ENCODE measurements at places on chromosomes 3 and 15.

GRCh38 chr3:148202386-148202785 lies 495.3 kb upstream of the AGTR1 start:
- no peak for DNase-seq

GRCh38 chr3:149717391-149718056 lies 34.8 kb downstream of the COMMD2 start:
- peak; percentile 16 for DNase-seq

- DNase-seq: no peak
Measured at GRCh38 chr3:40766396-40766795, 241.6 kb downstream of the ZNF621 start.

GRCh38 chr3:81908561-81908960 lies 147.1 kb upstream of the GBE1 start:
- DNase-seq: no peak

DNA sequence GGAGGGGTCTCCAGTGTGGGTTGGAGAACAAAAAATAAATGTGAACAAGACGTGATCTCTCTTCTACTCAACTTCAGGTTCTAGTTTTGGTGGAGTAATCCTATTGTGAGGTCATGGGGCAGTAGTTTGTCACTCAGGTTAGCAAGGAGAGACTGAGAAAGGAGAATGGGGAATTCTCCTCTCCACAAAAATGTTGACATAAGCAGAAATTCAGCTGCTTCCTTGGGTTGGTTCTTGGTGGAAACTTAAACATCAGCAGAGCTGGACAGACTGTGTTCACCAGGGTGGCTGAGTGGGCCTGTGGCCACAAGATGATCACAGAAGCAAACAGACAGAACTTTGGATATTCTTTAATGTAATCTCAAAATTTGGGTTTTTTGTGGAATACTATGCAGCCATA lies 78.7 kb downstream of the EPHB1 start:
- no peak for DNase-seq

- no peak for DNase-seq
Measured at GRCh38 chr3:171620825-171621434, 160.7 kb upstream of the TNIK start.

- DNase-seq: no peak
Measured at GRCh38 chr3:29291260-29291981, 10.6 kb downstream of the RBMS3 start.

GRCh38 chr3:45037720-45038455 lies 11.8 kb downstream of the CLEC3B start:
- peak; percentile 24 for DNase-seq

DNA sequence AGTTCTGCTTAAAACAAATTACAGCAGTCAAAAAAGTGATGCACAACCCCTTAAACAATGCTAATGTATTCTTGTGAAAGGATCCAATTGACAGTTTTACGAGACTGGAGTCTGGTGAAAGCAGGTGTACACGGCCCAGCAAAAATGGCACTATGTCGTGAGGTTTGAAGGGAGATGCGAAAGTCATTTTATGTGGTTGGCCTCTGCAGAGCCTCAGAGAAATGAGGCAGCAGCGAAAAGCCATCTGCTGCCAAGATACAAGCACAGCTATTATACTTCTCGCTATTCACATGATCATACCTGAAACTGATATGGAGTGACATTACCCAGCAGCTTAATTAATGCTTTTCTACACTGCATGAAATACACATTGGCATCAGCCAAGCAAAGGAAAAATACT lies 36.4 kb downstream of the MECOM start:
- peak; percentile 90 for DNase-seq

GRCh38 chr3:140530603-140531002 lies 147.3 kb upstream of the TRIM42 start:
- DNase-seq: no peak

DNA sequence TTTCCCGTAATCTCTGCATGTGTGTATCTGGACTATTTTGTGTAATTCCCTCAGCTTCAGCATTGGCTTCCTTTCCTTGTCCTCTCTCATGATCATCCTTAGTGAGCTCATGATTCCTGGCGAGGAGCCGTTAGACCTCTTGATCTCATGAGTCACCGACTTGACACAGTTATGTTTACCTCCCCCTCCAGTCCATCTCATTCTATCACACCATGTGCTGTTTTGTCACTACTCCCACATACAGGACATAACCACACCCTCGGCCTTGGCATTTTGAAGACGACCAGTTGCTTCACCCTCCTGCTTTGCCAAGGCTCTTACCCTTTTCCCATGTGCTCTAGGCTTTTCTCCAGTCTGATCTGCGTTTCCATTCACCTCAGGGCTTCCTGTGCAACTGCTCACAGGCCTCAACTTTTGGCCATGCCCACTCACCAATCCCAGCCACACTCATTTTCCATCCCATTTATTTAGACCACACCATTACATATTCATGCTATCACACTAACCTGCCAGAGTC lies 41.5 kb downstream of the CP start:
- DNase-seq: no peak

DNA sequence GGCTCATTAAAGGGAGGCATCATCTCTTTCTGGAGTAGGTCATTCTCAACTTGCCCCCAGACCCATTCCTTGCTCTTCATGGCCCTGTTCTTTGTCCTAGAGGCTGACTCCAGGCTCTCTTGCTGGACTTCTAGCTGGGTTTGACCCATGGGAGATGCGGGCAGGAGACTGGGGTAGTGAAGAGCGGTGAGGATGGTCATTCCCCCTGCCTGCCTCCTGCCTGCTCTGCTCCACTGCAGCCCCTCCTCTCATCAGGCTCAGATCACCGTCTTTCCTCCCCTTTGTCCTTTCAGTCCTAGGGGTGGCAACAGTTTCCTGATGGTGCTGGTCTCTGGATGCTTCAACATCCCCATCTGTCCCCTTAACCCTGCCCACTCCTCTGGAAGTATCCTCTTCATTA lies 170.9 kb downstream of the ABHD5 start:
- no peak for DNase-seq

DNA sequence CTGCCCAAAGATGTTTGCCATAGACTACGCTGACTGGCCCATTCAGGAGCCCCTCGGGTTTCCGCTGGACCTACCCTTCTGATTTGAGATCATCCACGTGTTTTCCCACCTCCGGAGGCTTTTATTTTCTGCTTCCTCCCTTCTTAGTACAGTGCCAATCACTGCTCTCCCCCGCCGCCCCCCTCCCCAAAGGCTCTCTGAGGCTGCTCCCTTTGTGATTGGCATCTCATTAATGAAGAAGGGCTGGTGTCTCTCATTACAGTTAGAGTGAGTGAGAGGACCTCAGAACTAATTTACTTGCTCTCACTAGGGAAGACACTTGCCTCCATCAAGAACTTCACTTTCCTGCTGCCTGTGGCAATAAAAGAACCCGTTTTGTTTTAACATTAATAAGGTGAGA lies 284.7 kb upstream of the ICE2 start:
- DNase-seq: no peak

DNA sequence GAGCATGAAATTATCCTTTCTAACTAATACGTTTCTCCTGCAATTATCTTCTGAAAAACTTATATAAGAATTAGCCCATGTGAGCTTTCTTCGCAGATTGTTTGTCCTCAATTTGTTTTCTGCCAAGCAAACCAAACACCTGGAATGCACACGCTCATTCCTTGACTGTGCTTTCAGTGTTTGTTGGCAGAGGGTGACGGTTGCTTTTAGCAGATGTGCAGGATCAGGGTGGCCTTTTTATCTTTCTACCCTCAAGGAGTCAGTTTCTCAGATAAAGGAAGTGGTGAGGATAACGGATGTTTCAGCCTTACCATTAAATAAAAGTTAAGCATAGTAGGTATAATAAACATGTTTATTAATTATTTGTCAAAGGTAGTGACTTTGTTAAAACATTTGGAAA lies 15.2 kb downstream of the ARPP21 start:
- no peak for DNase-seq

GRCh38 chr3:58026598-58026997 lies 18.4 kb downstream of the FLNB start:
- no peak for DNase-seq

DNA sequence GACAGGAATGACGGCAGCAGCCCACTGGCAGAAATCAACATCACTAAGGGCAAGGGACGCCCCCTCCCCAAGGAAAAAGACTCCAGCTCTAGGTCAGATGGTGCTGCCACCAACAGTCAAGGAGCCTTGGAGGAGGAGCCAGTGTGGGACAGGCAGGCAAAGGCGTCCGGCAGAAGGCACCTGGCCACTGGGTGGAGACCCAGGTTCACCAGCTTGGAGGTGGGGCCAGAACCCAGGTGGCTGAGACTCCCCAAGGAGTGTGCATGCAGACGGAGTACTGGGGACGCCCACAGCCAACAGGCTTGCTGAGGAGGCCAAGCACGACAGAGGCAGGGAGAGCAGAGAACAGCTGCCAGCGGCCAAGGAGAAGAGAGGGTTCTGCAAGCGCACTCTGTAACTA lies 35.2 kb downstream of the PTPN23 start:
- DNase-seq: no peak

- no peak for DNase-seq
Measured at GRCh38 chr3:26592451-26592850, 30.1 kb upstream of the LRRC3B start.

- DNase-seq: no peak
Measured at GRCh38 chr15:47186075-47186474, 531.2 kb upstream of the SEMA6D start.

GRCh38 chr3:145492456-145492855 lies 668.5 kb downstream of the PLOD2 start:
- DNase-seq: no peak

DNA sequence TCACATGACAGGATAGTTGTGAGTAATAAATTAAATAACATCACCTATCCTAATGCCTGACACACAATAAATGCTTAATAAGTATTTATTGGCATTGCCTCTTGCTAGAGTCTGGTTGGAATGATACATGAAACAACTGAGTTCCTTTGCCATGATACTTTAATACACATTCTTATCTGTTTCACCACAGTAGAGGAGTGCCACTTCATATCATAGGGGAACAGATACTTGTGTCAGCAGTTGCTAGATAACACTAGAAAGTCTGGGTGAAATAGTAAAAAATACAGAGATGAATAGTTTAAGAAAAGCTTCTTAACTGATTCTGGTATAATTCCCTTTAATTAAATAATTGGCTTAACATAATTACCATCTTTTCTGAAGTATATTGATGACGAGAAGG lies 380.0 kb upstream of the GOLIM4 start:
- DNase-seq: no peak

- DNase-seq: no peak
Measured at GRCh38 chr3:153976891-153977554, 144.2 kb upstream of the ARHGEF26 start.

GRCh38 chr3:17752876-17753631 lies 10.6 kb upstream of the TBC1D5 start:
- DNase-seq: no peak

DNA sequence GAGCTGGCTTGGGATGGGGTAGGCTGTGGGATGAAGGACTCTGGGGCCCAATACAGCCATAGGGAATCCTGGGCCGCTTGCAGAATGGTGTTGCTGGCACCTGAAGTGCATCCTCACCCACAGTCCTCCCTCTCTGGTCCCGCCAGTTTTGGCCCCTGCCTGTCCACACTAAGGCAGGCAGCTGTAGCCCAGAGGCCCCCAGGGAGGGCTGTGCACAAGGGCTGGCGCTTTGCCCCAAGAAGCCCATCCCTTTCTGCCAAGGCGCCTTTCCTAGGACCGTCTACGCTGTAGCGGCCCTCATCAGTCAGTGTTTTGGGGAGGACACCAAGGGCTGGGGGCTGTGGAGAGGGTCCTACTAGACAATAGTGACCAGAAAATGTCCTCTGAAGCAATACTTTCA lies 116.2 kb upstream of the ABHD17C start:
- no peak for DNase-seq

- DNase-seq: no peak
Measured at GRCh38 chr3:30314757-30315325, 291.6 kb upstream of the TGFBR2 start.

GRCh38 chr3:1752205-1752604 lies 346.5 kb upstream of the CNTN4 start:
- DNase-seq: no peak

DNA sequence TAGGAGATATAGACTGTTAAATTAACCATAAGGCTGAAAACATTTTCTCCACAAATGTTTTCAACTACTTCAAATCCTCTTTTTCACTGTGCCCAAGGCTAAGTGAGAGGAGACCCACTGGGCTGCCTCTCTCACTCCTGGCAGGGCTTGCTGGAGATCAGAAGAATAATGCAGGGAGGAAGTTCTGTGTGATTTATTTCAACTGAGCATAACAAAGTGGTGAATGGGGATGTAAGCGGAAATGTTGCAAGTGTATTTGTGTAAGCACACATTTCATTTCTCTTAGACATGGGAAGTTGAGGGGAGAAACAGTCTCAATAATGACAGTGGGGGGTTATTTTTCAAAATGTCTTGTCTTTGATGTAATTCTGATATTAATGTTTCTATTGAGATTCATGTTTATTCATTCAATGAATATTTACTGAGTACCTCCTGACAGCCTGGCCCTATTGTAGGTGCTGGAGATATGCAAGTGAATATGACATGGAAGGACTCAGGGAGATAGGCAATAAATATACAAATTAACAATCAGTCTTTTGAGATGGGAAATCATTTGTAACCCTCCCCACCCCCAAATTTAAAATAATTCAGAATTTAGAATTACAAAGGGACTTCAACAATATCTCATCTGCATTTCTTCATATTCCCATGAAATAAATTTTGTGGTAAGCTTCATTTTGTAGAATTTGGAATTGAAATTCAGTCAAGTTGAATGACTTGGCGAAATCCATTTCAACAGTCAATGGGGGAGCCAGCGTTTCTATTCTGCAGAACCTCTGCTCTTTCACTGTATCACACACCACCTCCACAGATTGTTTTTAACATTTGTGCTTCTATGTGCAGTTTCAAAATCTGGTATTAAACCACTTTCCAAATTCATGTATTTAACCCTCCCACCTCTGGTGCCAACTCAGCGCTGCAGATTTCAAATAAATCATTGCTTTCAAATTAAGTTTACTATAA lies 247.2 kb downstream of the SLC9A9 start:
- DNase-seq: no peak

- no peak for DNase-seq
Measured at GRCh38 chr3:128313071-128313725, 153.5 kb downstream of the DNAJB8 start.

DNA sequence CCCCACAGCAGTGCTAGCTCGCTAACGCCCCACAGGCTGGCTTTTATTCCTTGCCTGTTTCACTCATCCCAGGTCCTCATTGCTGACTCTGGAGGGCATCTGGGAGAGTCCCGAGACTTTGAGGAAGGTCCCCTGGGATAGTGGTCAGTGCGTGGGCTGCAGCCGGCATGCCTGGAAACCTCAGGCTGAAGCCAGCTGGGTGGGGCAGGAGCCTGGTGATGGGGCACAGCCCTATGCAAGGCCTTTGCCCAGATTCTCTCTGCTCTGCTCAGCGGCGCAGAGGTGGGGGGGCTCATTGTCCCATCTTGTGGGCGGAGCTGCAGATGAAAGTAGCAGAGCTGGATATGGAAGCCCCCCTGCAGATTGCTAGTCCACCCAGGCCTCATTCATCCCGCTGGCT lies 55.7 kb upstream of the SMAD6 start:
- no peak for DNase-seq

DNA sequence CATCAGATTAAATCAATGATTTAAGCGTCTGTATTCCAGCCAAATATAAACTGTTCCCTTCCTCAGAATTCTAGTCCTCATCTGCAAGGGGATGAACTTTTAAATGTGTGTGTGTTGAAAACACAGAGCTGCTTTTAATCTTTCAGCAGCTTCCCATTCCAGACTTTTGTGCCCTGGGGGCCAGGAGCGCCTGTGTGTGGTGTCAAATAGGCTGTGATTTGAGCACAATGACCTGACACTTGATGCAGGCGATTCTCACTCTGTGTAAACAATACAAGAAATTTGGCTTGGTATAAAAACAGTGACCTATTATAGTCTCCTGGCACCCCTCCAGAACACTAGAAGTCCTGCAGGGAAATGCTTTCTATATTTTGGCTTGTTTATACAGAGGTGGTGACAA lies 274.6 kb upstream of the ROPN1 start:
- peak; percentile 66 for DNase-seq
